Stimulated activated naive CD8-positive, alpha-beta T cell treated with anti-CD3 and anti-CD28 coated beads, Interleukin-15, amount 100 ng/mL, for 72 hours (primary cell): ENCODE measurements at places on chromosomes 6 and 20.
A peak's percentile ranks its signal among the peaks of the same experiment; 100 is the strongest.

- DNase-seq, result peak; percentile 64
These were observed 25.6 kb downstream of the UTRN start for GRCh38 chr6:144310765-144311164.

GRCh38 chr20:23240519-23240918 is 110.1 kb upstream of the NXT1 start:
- no peak for DNase-seq

DNA sequence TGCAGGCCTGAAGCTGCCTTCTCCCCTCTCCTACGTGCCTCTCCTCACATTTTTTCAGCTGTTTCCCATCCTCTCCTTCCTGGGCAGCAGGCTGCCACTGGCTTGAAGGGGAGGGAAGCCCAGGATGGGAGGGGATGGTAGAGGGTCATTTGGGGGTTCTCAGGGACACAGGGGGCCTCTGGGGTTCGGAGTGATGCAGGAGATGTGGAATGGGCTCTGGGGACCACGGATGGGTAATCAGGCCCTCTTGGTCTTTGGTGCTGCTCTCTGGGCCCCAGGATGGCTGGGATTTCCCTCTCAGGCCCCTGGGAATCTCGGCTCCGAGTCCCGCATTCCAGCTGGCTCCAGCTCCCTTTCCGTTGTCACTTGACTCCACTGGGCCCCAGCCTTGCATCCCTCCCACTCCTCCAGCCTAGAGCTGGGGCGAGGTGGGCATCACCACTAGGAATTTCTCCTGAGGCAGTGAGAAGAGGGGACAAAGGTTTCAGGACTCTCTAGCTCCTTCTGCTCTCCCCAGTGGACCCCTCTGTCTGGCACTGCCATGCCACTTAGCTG is 2.0 kb upstream of the DDR1 start:
- no peak for DNase-seq

GRCh38 chr6:5894357-5894756 is 112.4 kb downstream of the NRN1 start:
- DNase-seq, result no peak

GRCh38 chr20:25033265-25033923 is 24.5 kb downstream of the ACSS1 start:
- no peak for DNase-seq

DNA sequence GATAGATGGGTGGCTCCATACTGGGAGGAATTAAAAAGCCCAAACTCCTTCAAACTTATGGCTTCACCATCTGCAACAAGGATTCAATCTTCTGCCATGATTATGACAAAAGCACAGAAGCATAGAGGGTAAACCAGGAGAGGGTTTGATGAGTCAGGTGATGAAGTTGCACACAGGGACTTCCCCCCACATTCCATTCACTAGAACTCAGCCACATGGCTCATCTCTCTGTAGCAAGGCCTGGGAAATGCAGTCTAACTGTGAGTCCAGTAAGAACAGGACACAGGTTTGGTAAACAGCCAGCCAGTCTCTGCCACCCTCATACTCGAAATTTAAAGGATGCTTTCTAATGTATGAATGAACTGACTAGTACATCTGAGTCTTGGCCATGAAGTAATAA is 142.9 kb downstream of the HIVEP2 start:
- DNase-seq, result peak; percentile 59

GRCh38 chr6:170243386-170243785 is 47.5 kb downstream of the DLL1 start:
- DNase-seq, result no peak

DNA sequence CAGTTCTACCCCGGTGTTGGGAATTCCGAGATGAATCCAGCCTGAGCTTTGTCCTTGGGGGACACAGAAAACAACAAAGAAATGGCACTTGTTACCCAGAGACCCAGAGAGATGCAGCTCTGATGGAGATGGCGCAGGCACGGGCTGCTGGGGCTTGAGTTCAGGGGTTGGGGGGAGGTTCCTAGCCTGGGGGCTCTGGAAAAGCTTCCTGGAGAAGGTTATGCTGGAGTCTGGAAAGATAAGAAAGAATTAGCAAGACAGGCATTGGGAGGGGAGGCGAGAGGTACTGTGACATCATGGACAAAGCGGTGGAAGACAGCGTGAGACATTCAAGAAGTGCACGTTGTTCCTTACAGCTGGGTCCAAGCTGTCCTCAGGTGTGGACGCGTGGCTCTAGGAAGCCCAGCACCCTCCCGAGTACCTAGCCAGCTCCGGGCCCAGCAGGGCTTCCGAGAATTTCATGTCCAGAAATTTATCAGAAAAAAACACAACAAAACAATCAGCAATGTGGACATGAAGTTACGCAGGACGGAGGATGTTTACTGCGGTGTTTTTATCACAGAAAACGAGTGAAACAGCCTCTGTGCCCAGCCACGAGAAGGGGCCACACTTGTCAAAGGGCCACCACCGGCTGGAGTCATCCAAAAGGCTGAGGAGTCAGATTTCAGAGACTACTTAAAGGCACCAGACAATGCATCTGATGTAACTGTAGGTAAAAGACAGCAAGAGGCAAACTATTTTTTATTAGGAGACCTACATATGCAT is 39.5 kb downstream of the C20orf203 start:
- DNase-seq, result no peak

- DNase-seq, result no peak
These were observed 533.3 kb downstream of the HACE1 start for GRCh38 chr6:104326173-104327001.

DNA sequence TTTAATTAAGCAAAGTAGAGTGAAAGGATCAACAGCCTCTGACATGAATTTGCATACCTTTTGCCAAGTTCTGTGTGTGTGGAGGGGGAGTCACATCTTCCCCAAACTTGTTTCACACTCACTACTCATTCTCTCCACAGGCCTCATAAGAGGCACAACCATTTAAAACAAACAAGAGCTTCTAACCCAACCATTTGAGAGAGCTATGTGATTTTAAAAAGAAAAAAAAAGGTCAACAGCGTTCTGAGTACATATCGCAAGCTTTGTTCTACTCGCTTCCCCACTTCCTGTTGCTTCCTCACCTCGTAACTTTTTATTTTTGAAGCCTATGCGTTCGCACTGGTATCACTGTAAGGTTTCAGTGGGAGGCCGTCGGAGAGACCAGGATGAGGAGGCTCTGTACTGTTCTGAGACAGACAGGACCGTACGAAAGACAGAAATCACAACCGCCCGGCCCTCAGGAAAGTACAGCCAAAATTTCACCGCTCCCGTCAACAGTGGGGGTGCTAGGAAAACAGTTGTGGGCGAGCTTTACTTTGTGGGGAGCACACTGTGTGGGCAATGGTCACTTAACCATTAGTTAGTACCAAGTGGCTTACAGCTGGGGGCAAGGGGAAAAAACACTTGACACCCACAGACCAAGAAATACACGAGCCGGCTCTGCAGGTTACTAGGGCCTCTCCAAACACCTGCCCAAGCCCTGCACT is 61.3 kb downstream of the TRERF1 start:
- DNase-seq, result peak; percentile 62

DNA sequence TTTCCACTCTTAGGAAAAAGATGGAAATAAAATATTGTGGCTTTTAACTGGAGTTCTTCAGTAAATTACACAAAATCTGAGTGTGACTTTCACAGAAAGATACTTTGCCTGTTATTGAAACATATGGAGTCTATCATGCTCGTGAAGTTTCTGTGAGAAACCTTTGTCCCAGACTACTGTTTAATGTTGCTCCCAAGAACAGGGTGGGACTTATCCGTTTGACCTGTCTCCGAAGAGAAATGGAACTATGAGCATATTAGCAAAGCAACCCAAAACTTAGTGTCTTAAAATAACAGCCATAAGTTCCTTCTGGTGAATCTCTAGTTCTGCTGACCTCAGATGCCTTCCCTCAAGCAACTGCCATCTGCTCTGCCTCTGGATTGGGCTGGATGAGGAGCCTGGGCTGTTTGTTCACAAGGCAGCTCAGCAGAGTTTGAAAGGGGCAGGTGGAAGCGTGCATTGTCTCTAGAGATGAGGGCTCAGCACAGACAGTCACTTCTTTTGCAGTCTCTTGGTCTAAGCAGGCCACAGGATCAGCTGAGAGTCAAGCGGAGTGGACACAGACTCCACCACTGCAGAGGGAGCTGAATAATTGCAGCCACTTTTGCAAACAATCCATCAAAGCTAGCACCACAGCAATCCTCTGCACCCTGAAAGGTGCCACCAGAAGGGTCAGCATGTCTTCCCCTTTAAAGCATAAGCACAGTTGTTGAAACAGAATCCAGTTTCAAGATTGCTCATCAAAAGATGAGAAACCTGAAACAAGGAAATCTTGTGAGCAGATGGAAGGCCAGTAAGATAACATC is 52.8 kb downstream of the MYB start:
- DNase-seq, result no peak

- no peak for DNase-seq
These were observed 5.8 kb upstream of the EEF1E1 start for GRCh38 chr6:8108031-8108660.

DNA sequence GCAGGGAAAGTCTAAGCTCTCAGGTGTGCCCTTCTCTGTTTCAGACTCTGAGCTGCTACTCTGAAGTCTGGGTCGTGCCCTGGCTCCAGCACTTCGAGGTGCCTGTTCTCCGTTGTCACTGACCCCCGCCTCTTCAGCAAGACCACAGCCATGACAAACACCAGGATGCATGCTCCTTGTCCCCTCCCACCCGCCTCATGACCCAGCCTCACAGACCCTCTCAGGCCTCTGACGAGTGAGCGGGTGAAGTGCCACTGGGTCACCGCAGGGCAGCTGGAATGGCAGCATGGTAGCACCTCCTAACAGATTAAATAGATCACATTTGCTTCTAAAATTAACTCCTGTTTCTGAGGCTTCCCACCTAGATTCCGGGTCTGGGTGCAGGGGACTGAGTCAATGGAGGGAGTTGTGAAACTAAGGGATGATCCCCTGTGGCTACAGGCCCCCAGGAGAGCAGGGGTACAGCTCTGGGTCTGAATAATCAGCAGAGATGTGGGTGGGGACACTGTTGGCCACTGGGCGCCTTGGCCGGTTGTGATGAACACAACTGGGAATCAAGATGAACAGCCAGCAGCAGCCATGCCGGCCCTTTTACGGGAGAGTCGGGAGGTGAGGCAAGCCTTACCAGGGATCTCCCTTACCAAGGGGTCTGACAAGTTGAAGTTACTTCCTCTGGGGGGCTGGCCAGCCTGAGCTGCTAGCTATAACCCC is 10.7 kb downstream of the CST7 start:
- no peak for DNase-seq

DNA sequence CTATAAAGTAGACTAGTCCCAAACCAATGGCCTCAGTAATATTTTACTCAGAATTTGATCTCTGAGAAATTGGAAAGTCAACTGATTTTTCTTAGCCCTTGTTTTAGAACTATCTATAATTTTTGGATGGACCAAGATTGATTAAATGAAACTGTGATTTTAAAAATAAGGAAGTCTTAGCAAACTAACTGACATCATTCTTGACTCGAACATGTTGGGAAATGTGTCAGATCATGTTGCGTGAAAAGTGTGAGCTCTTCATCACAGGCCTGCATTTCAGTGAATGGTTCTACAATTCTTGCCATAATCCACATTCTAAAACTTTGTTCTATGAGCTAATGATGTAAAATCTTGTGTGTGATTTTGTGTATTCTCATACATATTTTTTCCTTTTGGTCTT is 11.0 kb downstream of the TNFAIP3 start:
- DNase-seq, result no peak
